ENCODE measurements at places on chromosomes 6 and 20.
A peak's percentile ranks its signal among the peaks of the same experiment; 100 is the strongest.

GRCh38 chr6:43702171-43702533 lies 14.6 kb upstream of the MRPS18A start:
- no peak for DNase-seq

- DNase-seq: no peak
Observed at GRCh38 chr6:47924001-47924400, 142.2 kb downstream of the OPN5 start.

DNA sequence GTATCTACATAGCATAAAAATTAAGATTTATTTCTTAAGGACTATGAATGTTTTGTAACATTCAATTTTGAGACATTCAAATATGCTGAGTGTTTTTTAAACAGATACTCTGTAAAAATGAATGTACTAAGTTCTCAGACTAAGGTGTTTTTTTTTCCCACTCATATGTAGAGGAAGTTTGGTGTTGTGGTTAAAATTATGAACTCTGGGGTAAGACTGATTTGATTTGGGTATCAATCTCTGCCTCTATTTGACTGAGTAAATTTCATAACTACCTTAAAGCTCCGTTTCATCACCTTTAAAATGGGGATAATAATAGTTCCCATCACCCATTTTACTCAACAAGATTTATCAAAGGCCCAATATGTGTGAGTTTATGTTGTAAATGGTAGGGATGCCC lies 386.6 kb upstream of the FLRT3 start:
- DNase-seq: no peak

- no peak for DNase-seq
Observed at GRCh38 chr6:53300656-53301551, 47.8 kb downstream of the ELOVL5 start.

DNA sequence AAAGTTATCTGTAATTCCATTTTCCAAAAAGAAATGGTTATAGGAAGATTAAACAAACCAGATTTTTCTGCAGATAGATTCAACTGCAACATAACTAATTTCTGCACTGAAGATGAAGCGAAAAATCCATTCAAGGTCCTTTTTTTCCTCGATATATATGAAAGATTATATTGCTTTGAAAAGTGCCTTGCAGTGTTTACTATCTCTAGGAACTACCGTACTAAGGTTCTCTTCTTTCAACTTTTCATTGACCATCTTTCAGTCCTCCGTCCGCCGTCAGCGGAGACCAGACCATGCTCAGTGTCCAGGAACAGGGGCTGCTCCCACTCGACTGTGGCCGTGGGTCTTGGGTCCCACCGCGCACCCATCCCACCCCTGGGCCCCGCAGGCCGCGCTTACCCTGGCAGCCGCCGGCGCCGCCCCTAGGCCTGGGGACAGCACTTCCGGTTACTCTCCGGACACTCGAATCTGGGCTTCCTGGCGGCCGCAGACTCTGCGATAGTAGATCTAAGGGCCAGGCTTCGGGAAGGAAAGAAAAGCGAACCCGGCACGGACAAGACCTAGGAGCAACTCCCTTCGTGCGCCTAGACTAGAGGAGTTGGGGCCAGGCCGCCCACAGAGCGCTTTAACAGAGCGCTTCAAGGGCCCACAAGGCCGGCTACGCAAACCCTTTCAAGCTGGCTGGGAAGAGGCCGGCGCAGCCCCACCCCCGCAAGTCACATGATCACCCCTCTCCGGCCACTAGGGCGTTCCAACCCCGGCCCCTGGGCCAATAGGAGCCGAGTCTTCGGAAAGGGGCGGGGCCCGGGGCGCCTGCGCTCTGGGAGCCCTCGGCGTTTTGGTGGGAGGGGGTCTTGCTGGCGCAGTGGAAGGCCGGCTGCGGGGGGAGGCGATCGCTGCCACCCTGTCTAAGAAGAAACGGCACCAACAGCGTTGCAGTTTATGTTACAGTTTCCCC lies at the start of gene ZNF322:
TSS of gene ZNF322 (minus strand) at position 705 of the 958 bp plus-strand sequence. CDS start 21,193 bp downstream, outside the sequence.
- peak; percentile 84 for DNase-seq

DNA sequence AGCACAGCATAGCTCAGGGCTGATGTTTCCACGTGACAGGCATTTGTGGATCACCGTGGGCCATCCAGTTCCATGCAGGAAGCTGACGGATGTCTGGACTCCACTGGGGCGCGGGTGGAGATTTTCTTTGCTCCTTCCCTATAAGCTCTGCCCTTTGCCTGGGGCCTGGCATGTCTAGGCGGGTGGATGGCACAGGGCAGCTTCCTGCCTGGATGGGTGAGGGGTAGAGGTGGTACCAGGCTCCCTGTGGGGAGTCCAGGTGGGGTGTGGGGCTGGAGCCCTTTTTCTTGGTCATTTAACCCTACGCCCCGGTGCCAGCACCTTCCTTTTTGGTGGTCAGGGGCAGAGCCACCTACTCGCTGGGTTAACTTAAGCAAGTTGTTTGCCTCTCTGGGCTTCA lies 10.4 kb downstream of the FAM110A start:
- no peak for DNase-seq

- DNase-seq: no peak
Observed at GRCh38 chr20:39534846-39535245, 572.7 kb downstream of the DHX35 start.

DNA sequence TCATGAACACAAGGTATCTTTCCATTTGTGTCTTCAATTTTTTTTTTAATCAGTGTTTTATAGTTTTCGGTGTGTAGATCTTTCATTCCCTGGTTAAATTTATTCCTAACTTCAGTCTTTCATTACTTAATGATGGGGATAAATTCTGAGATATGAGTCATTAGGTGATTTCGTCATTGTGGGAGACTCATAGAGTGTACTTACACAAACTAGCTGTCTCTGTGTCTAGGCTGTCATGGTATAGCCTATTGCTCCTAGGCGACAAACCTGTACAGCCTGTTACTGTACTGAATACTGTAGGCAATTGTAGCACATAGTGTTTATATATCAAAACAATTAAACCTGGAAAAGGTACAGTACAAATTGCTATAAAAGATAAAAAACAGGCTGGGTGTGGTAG lies 42.1 kb downstream of the SMAP1 start:
- no peak for DNase-seq

- no peak for DNase-seq
Observed at GRCh38 chr6:122818866-122819265, 29.8 kb downstream of the SMPDL3A start.

GRCh38 chr20:3133155-3133554 lies 26.5 kb downstream of the FASTKD5 start:
- no peak for DNase-seq

DNA sequence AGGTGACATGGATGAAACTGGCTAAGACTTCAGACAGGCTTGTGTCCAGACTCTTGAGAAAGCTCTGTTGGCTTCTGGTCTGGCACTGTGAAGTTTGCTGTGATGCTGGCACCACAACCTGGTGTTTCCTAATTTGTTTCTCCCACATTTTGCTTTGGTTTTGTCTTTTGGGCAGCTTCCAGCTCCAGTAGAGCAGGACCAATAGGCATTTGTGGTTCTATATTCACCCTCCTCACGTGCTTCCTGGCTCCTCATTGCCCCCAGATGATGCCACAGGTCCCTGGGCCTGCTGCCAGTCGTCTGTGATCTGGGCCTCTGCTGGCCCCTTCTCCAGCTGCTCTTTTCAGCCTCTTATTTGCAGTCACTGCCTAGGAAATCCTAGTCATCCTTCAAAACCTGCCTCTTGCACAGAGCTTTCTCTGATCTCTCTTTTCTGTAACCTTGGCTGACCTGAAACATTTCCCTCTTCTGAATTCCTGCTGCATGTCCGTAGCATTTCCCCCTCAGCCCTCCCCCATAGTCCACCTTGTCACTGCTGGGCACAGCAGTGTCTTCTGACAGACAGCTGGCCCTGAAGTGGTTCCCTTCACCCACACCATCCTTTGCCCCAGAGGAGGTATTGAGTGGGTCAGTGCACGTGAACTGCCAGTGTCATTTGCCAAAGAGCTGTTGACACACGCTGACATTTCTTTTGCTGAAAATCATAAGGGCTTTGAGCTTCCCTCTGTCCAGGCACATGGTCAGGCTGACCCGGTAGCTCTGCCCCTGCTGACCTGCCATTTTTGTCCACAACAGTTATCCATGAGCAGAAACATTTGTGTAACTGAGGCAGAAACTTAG lies 63.0 kb downstream of the PTPN1 start:
- no peak for DNase-seq

GRCh38 chr20:52001999-52002666 lies 189.4 kb downstream of the ZFP64 start:
- no peak for DNase-seq

- DNase-seq: peak; percentile 1
Observed at GRCh38 chr6:141562186-141562811, 570.4 kb upstream of the GJE1 start.

- DNase-seq: no peak
Observed at GRCh38 chr20:59032713-59033059, 551 bp upstream of the ATP5F1E start.

- no peak for DNase-seq
Observed at GRCh38 chr6:56246881-56247653, at the start of gene COL21A1. Gene COL21A1 (minus strand): TSS chr6:56247580. CDS start chr6:56182618, 64,962 bp downstream.

- no peak for DNase-seq
Observed at GRCh38 chr6:77707603-77708002, 54.8 kb downstream of the MEI4 start.
